ENCODE measurements at places on chromosomes 1 and 21.

DNA sequence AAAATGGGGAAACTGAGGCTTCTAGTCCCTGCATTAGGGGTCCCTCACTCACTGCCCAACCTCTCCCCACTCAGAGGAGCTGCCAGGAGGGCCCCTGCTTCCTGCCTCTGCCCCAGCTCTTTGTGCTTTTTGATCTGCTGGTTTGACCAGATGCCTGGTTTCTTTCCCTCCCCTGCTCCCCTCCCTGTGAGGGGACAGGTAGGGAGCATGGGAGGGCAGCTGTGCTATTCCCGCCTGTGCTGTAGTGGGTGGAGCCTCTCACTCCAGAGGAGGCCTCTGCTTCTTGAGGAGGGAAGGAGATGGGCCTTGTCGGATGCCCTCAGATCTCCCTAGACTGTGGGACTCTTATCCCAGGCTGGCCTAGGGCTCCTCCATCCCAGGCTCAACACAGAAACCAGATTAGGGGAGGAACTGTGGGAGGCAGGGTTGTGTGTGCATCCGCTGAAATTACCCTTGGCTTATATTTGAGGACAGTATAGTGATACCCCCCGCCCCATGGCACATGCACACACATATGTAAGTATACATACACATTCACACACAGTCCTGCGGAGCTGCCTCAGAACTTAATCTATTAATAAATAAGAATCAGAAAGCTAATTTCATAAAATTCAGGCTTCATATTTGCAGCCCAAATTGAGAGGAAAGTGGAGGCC is 4.6 kb downstream of the BOLA1 start:
- DNase-seq: no peak

DNA sequence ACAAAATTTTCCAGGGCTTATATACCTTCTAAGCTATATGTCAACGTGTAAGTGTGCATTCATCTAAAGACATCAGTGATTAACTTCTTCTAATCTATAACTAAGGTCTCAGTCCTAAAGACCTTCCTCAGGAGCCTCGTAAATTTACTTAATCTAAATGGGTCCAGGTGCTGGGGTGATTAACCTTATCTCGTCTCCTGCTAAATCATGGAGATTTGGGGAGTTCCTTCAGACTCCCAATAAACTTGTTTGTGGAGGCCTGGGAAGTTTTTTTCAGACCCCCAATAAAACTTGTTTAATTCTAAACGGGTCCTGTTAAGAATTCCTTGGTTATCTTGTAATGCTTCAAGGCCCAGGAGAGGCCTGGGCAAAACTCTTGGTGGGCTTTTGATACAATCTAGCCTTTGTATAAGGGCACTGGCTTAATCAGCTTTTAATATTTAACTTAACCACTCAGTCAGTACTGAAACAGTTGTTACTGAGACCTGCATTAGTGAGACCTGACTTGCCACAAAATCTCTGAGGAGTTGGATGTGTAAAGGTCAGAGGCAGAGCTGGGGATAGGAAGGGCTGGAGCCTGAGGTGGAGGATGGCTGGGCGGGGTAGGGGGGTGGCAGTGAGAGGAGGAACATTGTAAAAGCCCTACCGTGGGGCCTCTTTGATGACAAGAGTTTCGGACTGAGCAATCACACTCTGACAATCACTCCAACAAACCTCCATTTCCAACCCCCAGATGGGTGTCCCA is 6.2 kb upstream of the HMGCS2 start:
- DNase-seq: no peak

DNA sequence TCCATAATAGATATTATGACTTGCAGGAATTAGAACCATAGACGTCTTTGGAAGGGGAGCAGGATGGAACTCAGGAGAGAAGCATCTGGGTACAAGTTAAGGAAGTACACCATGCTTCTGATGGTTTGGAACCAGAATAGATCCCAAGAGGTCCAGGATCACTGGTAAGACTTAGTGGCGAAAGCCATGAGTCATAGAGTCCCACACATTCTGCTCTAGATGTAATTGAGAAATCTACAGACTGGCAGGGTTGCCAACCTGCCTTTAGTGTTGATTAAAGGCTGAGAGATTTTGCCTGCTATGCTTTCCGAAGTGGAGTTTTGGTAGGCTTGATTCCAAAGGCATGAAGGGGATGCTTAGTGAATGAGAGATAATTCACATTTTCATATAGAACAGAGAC is 57.1 kb upstream of the C1orf87 start:
- no peak for DNase-seq

- DNase-seq: no peak
Measured at GRCh38 chr1:241308471-241308870, 48.5 kb downstream of the RGS7 start.

- DNase-seq: no peak
Measured at GRCh38 chr1:4718071-4718470, 63.7 kb downstream of the AJAP1 start.

GRCh38 chr1:16082283-16083038 is 9.0 kb upstream of the FAM131C start:
- DNase-seq: peak; percentile 69

DNA sequence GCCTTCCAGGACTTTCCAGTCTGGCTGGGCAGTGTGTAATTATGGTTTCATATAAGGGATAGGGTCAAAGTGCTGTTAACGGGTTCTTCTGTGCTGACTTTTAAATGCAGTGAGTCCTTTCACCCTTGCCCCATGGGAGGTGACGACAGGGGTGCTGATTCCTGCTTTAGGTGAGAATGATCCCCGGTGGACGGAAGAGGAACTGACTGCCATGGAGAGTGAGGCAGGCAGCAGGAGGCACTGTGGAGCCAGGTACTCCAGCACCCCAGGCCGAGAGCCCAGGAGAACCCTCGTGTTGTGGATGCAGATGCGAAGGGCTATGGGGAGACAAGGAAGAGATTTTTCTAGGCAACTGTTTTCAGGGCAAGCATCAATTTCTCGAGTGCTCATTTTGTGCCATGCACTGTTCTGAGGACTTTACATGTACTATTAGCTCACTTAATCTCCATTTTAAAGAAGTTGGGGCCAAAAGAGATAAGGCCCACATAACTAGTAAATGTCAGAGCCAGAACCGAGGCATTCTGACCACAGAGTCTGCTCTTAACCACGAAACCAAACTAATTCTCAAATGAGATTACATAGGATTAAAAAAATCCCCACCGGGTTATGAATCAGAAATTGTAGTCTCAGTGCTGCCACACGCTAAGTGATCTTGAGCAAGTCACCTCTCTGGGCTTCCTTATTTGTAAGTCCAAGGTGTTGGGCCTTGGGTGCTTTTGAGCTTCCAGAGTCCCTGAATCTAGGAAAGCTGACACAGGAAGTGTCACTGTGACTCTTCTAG is 28.2 kb downstream of the STPG1 start:
- no peak for DNase-seq

DNA sequence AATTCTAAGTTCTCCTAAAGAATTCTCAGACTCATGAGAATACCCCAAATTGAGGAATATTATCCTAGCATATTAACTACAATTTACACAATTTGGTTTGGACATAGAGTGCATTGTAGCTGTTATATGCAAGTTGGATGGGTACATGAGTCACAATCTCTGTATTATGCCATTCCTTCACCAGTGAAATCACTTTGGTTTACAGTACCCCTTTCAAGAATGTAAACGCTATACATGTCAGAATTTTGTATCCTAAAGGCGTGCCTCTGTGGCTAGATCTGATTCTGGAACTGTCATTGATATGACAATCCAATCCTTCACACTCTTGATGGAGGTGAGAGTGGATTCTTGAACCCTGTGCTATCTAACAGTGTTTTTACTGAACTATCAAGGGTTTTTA is 6.7 kb upstream of the IL10RB start:
- DNase-seq: no peak

- DNase-seq: peak; percentile 92
Measured at GRCh38 chr1:183023146-183023600, at the start of gene LAMC1. Gene LAMC1 (plus strand): TSS chr1:183023420. CDS start chr1:183023717, 297 bp downstream.

GRCh38 chr1:157105988-157106812 is 6.6 kb upstream of the ETV3L start:
- peak; percentile 34 for DNase-seq

GRCh38 chr1:182624577-182624976 is 20.4 kb upstream of the RGS16 start:
- no peak for DNase-seq

GRCh38 chr1:168273575-168273974 is 7.1 kb upstream of the TBX19 start:
- DNase-seq: no peak

DNA sequence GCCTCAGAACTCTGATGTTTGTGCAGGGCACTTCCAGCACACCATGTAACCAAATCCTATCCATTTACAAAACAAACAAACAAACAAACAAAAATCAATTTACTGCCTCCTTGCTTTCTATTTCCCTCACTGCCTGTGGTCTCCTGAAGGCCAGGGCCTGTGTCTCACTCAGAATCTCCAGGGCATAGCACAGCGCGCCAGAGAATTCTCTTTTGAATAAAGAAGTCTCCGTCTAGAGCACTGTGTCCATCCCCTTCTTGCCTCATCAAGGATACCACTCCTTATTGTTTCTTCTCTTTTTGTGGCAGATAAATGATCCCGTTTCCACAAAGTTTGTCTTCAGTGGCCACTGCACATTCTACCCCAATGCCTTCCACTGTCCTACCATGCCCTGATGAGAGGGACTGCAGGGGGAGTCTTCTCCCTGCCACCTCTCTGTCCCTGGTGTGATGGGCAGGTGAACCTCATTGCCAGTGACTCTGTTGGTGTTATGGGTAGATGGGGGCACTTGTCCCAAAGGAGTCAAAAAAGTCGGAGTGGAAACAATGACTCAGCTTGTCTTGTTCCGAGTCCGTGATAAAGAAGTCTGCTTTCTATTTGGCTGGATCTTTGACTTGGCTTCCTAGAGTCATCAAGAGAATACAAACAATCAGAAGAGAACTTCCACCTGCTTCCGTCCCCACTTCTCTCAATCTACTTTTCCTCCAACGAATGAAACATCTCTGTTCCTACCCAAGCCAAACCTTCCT is 30.0 kb downstream of the XCL2 start:
- no peak for DNase-seq

DNA sequence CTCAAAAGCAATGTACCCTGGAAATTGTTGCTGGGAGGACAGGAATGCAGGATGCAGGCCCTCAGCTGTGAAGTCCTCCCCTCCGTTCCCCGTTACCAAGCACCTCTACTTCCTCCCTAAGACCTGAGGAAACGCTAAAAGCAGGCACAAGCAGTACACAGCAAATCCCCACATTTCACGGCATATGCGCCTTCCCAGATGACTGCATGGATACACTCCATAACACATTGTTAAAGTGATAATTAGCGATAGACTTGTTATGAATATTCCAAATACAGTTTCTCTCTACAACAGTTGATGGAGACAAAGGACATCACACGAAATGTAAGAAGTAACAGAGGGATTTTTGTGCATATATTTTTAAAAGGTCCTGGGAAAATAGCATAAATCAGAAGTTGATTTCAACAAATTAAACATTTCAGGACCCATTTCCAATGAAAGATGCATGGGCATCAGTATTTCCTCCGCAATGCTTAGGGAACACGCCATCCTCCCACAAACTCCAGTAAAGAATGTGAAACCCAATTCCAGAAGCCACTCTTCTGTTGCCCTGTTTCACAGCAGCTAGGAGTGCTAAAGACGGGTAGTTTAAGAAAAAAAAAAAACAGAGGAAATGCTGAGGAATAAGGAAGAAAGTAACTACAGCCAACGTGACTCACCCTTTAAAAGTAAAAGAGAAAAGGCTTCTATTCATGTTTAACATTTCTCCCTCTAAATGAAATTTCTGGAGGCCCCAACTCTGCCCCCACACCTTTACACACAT is 75.5 kb downstream of the HIVEP3 start:
- no peak for DNase-seq

DNA sequence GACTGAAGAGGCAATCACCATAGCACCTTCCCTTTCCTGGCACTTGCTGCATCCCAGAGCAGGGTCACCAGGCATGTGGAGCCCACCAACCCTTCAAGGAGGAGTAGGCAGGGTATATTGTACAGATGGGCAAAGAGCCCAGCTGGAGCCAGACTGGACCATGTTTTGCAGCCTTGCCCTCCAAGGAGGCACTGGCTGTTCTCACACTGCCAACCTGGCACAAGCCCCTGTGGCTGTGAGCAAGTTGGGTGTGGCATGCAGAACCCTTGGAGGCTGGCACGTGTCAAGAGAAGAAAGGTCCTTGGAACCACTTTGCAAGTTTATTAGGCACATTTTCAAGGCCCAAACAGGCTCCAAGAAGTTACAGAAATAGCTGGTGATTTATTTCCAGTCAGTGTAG is 146.4 kb downstream of the FOXD2 start:
- peak; percentile 16 for DNase-seq

DNA sequence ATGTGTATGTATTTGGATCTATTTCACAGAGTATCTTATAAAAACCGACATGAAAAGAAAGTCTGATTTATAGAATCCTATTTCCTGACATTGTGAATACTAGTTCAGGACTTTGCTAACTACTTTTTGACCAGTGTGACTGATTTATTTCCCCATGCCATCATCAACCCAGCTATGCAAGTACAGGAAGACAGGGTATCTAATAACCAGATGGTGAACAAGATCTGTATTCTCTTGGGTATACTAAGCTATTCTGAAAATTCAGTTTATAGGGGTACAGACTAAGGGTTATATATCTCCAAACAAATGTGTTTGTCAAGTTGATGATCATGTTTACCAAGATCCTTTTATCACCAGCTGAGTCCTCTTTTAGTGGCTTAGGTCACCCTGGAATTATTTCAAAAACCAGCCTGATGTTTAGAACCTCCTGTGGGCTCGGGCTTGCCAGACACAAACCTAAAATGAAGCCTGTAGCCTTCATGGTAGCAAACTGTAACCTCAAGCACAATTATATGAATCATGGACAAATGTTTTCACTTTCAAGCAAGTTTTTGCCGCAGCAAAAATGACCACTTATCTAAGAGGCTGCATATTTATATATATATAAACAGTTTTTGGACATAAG is 185.1 kb downstream of the FGGY start:
- peak; percentile 38 for DNase-seq

- no peak for DNase-seq
Measured at GRCh38 chr1:223211323-223211985, 68.4 kb upstream of the TLR5 start.

DNA sequence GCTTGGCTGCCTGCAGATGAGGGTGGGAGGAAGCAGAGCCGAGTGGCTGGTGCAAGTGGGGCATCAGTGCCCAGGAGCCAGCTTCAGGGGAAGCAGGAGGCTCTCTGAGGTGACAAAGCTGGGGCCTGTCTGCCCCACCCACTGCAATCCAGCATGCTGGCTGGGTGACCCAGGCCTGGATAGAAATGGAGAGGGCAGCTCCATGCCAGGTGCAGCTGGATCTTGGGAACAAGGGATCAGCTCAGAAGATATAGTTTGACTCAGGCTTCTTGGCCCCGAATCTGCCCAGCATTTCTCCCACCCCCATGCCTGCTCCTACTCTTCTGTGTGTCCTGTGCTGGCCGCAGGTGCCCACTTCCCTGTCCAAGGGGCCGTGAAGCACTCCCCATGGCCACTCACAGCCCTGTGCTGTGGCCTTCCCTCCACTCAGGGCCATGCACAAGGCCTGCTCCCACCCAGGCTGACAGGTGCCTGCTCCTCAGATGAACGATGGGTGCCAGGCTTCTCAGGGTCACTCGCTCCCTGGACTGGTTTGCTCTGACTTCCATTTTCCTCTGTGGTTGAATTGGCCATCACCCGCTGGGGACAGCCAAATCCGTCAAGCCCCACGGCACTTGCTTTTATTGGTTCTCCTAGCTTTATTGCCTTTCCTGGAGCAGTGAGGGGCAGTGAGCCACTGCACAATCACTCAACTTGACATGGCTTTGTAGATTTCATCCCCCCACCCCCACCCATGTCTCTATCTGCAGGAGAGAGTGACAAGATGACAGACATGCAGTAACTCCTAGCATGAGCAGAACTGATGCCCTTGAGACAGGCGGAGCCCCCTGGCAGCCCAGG is 174.8 kb upstream of the VAMP3 start:
- no peak for DNase-seq

All from femur (tissue), 1 donor.